ENCODE measurements at places on chromosomes 4 and X.
A peak's percentile ranks its signal among the peaks of the same experiment; 100 is the strongest.

- DNase-seq: no peak
These were observed 12.8 kb upstream of the GUCY1B1 start for GRCh38 chr4:155745984-155746383.

GRCh38 chr4:174222266-174222872, 61.1 kb downstream of the FBXO8 start:
- DNase-seq: peak; percentile 33

DNA sequence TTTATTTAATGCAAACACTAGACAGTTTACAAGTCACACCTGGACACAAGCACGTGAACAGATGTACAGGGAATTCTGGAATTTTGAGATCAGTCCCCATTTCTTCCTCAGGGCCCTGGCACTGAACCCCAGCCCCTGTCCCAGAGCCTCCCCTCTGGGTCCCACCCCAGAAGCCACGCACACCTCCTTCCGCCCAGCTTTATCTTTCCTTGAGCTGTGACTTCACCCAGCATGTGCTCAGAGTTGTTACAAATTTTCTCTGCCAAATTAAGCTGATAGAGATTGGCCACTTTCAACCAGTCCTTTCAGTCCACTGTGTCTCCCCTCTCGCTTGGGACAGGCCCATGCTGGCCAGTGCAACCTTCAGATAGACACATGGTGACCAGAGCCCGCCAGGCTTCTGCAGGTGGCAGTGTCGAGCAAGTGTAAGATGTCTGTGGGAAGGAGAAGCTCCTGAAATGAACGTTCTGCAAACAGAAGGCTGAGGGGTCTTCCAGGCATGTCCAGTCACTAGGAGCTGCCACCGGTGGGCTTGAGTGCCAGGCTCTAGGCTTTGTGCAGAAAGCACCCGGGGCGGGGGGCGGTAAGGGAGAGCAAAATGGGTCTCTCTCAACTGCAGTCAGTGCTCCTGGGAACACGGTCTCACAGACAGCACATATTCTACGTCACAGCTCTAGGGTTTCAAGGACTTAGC, 73.3 kb downstream of the MTMR1 start:
- no peak for DNase-seq

GRCh38 chr4:53866055-53866454, 198.3 kb downstream of the CHIC2 start:
- no peak for DNase-seq

GRCh38 chr4:136277741-136278140, 1254.6 kb downstream of the PCDH18 start:
- no peak for DNase-seq

DNA sequence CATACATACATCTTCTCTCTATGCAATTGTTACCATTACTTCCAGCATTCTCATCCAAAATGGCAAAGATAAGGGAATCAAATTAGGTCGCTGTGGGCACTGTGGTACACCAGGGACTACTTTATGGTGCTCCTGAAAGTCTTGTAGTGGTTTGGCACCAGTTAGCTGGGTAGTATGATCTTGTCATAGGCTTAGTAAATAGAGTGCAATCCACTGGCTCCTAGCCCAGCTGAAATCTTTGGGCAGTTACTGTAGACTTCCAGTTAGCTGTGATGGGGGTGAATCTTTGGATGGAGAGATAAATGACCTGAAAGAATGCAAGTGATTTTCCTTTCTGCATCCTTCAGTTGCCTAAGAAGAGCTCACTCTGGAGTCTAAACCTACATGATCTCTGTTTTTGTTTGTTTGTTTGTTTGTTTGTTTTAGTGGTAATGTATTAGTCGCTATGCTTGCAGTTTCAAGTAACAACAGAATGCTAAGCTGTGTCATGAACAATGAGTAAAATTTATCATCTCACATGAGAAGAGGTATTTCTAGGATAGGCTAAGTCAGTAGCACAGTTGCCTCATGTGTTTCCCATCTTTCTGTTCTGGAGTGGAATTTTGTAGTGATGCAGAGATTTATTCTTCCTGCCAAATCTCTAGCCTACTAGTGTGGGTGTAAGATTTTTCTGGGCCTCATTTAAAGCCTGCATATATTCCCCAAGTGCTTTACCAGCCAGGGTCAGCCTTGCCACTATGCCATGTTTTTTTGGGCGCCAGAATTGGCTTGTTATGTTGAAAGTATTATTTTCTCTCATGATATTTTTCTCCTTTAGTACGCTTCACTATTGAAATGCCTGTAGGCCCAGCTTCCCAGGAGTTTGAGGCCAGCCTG, 24.2 kb downstream of the HERC3 start:
- DNase-seq: no peak

- DNase-seq: no peak
These were observed at the start of gene HOPX for GRCh38 chr4:56681158-56681852. Gene HOPX (minus strand): TSS chr4:56681296. CDS start chr4:56657816, 23,480 bp downstream.

DNA sequence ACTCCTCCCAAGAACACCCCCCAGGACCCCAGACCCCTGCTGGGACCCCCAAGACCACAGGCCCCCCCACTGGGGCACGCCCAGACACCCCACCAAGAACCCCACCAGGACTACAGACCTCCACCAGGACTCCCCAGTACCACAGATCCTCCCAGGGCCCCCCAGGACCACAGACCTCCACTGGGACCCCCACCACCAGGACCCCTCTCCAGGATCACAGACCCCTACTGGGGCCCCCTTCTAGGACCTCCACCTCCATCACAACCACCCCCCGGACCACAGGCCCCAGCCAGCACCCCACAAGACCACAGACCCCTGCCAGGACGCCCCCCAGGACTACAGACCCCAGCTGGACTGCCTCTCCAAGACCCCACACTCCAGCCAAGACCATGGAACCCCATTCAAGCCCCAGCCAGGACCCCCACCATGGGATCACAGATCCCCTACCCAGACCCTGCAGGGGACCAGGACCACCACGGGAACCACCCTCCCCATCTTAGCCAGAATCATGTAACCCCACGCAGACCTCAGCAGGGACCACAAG, 855 bp upstream of the DHRSX start:
- DNase-seq: no peak

GRCh38 chr4:74203467-74203866, 45.5 kb downstream of the MTHFD2L start:
- DNase-seq: no peak

DNA sequence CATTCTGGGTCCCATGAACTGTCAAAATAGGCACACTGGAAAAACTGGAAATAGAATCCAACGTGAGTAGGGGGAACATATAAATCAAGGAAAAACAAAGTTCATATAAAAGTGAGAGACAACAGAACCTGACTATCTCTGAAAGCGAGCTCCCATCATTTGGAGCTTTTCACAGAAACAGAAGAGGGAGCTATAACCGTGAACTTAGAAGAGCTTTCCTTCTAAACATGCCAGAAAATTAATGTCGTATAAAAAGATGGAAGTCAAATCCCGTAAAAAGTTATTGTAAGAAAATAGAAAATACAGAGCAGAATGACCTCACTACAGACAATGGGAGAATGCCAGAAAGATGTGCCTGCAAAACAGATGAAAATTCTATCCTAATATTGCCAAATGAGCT, 23.9 kb upstream of the HSD17B10 start:
- no peak for DNase-seq

GRCh38 chr4:14742054-14742453, 260.2 kb upstream of the CPEB2 start:
- no peak for DNase-seq

DNA sequence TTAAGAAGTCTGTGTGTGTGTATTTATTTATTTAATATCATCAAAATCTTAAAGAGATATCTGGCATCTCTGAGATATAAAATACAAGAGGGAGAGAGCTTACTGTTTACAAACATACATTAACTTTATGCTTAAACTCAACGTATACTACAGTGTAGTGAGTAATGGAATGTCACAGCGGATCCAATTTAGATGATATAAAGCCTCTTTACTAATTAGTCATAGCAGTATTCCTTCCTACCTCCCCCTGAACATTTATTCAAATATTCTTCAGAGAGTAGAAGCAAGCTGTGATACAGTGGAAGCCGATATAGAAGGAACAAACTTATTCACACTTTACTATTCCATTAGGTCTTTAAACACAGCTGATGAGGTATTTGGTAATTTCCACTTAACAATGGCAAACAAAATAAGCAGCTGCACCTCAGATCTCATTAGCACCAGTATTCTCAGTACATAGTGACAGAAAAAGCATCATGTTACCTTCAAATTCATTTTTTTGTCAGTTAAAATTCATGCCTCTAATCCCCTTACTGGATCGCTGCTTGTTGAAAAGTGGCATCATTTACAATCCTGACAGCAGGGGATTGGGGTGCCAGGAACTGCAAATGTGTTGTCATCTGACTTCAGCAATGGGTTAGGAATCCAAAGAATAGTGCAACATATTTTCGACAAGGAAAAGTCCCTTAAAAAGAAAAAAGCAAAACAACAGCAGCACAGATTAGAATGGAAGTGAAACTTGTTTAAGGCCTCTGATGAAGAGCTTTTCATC, 658.7 kb upstream of the EPHA5 start:
- no peak for DNase-seq

- no peak for DNase-seq
These were observed 71.9 kb upstream of the PRSS48 start for GRCh38 chr4:151204925-151205524.

DNA sequence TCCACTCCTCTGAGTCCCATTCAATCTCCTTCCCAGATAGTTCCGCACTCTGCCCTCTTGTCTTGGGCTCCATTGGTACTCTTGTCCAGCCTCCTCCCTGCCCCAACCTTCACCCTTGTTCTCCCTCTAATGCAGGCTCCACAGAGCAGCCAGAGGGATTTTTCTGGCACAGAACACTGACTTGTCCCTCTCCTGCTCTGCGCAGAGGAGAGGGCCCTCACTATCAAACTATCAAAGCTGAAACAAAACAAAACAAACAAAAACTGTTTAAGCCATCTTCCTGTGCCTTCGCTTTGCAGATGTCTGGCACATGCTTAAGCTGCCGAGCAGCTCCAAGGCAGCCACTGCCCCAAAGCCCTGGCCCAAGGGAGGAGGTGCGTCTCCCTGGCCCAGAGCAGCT, 2.9 kb downstream of the CNGA2 start:
- DNase-seq: no peak

DNA sequence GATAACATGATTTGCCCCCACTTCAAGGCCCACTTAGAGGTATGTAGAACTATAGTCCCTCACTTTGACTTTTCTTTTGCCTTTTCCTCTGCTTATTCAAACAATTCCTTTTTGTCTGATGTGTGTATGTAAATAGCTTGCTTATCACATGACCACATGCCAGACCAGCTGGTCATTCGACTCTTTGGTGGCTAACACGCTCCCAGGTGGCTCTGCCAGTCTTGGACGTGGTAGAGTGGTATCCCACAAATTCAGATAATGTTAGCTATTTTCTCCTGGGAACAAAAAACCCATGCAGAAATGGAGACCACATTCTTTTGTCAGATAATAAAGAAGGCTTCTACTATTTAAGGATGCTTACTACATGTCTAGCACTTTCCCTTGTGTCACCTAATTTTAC, 47.9 kb downstream of the ARHGAP24 start:
- DNase-seq: no peak

DNA sequence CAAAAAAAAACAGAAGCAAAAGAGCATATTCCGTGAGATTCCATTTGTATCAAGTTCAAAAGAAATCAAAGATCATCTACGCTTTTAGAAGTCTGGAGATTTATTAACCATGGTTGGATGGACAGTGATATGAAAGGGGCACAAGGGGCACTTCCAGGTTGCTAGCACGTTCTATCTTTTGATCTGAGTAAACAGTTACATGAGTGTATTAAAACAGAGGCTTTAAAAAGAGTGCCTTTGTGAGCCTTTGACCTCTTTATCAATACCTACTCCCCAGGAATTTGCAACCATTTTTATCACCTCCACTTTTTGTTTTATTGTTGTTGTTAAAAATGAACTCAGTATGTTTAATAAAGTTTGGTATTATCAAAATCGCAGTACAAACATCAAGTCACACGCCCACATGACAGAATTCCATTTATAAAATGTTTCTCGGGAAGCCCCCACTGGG, 72.4 kb upstream of the UCP1 start:
- DNase-seq: no peak

DNA sequence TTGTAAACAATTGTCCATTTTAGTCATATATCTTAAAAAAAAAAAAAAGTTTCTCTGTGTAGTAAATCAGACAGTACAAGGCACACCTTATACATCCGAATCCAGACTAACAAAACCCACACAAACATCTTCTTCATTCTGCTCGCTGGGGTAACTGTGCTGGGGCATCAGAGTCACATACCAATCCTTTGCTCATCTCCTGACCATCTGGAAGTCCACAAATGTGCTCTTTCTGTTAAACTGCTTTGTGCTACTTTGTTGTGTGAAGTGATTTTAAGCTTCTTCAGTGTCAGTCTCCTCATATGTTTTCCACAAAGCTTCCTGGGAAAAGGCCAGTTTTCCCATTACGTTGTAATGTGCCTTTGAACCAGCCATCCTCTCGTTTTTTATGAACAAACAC, 86.2 kb upstream of the CBR4 start:
- no peak for DNase-seq

Measured in CD4-positive, alpha-beta T cell treated with Interleukin-21 for 1 hour (primary cell).